ENCODE measurements at places on chromosomes 2 and 18. TPM values are rescaled to one million over a fixed set of nuclear protein-coding genes. Genes with fewer than 3 reads are reported as not detected.

DNA sequence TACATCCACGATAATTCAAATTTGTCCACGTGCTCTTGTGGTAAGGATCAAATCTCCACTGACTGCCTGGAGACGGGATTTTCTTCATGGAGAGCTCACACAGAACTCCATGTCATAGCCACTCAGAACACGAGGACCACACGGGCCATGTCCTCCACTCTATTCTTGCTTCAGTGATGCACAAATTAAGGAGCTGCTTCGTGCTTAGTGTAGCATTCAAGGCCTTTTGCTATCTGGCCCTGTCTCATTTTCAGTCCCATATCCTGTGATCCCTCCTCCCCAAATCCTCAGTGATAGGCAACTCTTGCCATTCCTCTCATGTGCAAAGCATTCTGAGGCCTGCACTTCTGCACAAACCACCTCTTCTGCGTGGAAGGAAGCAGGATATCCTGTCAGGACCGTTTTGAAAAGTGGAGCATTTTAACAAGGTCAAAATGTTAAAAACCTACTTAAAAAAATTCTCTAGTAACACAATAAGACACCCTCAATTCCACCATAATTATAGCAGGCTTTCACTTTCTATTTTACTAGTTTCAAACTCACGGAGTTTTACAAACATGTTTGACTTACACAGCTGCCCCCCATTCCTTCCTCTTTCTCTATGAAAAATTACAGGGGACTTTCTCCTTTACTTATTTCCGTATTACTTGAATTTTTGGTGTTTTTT, 35.2 kb downstream of the ST3GAL5 start:
- no peak for DNase-seq

- DNase-seq, result peak; percentile 31
These were observed 23.7 kb downstream of the ATP9B start for GRCh38 chr18:79092874-79093273.

DNA sequence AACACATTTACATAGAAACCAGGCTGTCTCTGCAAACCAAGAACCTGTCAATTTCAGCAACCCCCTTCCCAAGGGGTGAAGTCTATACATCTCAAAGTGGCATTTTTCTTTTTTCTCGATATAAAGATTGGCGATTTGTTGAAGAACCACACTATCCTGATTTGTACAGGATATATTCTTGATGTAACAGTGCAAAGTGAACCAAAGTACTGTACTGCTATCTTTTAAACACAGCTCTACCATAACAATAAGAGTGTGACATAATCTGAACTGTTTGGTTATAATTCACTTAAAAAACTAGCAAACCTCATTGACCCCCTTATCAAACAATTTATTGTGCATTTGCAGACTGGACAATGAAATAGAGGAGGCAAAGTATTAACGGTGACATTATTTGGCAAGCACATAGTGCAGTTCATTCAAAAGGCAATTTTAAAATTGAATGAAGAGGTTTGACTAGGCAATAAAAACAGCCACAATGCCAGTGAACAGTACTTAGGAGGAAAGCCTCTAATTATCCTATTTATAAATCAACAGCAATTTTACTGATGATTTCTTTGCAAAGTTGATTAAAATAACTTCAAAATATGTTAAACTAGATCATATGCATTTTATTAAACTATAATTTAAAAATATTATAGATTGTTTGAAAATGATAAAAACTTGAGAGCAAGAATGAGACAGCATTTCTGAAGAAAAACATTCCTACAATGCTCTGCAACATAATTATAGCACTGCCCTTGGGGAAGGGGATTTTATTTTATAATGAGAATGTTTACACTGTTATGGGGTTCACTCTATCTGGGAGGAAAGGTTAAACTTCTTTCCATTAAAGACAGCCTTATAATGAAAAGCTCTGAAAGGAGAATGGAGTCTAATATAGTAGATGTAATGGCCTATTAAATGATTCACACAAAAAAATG, 440.9 kb downstream of the ZEB2 start:
- no peak for DNase-seq

GRCh38 chr18:10912790-10913545, 236.4 kb downstream of the PIEZO2 start:
- no peak for DNase-seq

DNA sequence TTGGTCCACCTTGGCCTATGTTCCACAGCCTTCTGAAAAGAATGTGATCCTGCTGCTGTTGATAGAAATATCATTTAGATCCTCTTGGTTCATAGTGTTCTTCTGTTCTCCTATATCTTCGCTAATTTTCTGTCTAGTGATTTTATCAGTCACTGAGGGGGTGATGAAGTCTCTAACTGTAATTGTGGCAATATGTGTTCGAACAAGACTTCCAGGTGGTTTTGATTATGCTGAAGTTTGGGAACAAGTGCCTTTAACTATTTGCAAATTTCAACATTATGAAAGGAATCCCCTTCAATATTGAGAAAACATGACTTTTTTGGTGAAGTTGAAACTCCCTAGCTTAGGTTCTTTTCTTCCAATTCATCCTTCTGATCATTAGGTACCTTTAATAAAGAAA, 140.4 kb downstream of the MTX2 start:
- no peak for DNase-seq

DNA sequence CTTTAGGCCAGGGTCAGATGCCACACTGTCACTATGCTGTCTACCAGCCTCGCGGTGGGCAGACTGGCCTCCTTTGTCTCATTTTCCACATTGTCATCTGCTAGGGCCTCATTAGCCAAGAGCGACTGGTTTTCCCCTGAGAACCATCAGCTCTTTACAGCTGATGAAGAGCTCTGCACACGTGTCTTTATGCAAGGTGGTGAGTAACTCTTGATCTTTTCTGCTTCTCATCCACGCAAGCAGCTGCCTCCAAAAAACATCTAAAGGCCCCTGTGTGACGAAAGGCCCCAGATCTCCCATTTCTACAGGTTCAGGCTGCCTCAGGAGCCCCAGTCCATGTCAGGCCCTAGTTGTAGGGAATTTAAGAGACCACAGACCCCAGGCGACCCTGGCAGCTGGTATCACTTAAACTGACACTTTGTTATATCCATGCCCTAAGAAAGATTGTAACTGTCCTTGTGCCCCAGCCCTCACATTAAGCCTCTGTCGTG, 52.9 kb downstream of the DPYSL5 start:
- DNase-seq, result no peak

DNA sequence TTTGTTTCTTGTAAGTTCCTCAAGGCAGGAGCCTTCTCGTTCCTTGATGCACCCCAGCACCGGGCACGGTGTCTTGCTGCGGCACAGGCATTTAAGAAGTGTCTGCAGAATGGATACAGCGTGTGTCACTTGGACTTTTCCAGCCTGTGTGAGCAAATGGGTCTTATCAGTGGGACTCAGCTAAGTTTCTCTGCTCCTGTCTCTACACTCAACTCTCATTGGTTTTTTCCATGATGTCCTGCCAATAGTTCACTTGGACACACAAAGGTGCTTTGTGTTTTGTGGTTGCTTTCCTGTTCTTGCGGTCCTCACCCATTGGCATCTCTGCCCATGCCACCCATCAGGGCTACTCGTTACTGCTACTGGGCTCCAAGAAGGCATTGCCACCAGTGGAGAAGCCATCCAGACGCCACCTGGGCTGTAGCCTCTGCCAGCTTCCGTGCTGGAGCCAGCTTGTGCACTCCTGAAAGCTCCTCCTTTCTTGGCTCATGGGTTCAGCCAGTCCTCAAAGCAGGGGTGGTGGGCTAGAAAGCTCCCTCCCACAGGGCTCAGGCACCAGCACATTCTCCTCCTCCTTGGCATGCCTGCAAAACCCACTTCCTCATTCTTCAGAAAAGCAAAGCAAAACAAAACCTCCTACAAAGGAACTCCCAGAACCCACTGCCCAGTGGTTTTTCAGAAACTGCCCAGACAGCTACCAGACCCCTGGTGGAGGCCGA, 41.4 kb downstream of the IL1R2 start:
- DNase-seq, result peak; percentile 69

GRCh38 chr18:42005782-42006181, 50.7 kb downstream of the PIK3C3 start:
- no peak for DNase-seq

- DNase-seq, result peak; percentile 70
These were observed 6.5 kb downstream of the CTLA4 start for GRCh38 chr2:203873921-203874631.

GRCh38 chr18:34806527-34806926, 96.4 kb downstream of the DTNA start:
- no peak for DNase-seq

DNA sequence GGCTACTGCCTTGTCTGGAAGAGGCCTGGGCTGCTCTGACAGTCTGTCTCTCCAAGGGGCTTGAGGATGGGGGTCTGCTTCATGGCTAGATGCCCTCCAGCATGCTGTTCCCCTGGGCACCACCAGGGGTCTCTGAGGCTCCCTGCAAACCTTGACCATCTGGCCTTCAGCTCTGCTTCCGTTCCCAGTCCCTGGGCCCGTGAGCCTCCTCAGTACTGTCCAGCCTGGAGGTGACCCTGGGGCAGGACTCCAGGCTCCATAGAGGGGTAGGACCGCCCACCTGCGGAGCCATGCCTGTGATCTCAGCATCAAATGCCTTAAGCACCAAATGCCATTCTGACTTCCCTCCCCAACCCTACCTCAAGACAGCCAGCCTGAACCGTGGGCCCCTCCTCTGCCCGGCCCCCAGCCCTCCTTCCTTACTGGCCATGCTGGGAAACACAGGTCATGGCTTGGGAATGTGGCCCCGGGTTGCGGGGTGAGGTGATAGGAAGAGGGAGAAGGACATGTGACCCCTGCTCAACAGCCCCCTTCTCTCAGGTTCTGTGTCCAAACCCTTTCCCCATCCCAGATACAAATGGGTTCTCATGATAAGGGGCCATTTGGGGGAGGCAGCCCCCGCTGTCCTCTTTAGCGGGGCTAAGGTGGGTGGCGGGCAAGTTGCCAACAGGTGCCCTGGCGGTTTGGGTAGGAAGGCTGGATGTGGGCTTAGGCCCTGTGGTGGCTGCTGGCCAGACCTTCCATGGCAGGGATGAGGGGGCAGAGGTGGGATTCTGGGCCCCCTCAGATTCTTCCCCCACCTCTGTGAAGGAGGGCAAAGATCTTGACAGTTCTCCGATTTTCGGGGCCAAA, 25.0 kb downstream of the SPEG start:
- DNase-seq, result peak; percentile 17

- DNase-seq, result peak; percentile 17
These were observed 147.9 kb downstream of the B3GNT2 start for GRCh38 chr2:62343636-62344337.

DNA sequence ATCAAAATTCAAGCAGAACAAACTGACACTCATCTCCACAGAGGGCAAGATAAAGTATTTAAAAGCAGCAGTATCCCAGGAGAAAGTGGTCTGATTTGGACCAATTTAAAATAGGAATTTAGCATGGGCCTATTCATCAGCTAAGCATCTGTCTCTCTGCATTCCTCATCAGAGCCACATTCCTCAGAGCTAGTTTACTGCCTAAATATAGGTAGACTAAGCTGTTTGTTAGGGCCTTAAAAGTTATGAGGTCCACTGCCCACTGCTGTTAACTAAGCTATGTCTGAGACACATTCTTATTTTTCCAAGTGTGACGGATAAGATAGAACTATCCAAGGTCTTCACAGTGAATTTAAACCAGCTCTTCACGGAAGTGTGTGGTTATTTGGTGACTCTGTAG, 17.6 kb downstream of the NEB start:
- DNase-seq, result no peak

- no peak for DNase-seq
These were observed 31.9 kb upstream of the C1GALT1C1L start for GRCh38 chr2:43708178-43708577.

- no peak for DNase-seq
These were observed 126.6 kb downstream of the ARHGEF4 start for GRCh38 chr2:130963196-130963848.

DNA sequence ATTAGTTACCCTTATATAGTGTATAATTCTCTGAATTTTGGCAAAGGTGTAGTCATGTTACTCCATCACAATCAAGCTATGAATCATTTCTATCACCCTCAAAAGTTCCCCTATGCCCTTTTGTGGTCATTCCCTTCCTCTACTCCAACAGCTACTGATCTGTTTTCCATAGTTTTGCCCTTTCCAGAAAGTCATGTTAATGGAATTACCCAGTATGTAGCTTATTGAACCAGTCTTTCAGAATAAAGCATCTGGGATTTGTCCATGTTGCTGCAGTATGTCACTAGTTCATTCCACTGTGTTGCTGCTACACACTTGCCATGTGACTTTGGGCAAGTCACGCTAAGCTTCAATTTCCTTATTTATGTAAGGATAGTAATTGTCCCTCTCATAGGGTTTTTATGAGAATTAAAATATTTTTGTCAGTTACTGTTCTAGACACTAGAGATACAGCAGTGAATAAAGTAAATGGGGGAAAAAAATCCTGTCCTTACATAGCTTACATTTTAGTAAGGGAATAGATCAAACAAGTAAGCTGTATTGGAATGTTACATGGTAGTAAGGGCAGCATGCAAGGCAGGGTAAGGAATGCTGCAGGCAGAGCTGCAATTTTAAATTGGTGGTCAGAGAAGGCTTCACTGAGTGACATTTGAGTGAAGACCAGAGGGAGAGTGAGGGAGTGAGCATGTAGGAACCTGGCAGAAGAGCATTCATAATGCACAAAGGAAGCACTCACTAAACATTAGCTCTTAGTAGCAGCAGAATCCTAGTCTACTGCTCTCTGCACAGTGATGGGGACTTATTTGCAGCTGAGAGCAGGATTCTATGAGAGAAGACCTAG, 80.3 kb upstream of the TSPYL6 start:
- DNase-seq, result peak; percentile 25

- no peak for DNase-seq
These were observed 50.9 kb downstream of the DCDC2C start for GRCh38 chr2:3754280-3754679.

GRCh38 chr2:105080461-105080860, 42.6 kb downstream of the MRPS9 start:
- DNase-seq, result no peak

- no peak for DNase-seq
These were observed 294.0 kb downstream of the PLCL1 start for GRCh38 chr2:198098386-198098785.

DNA sequence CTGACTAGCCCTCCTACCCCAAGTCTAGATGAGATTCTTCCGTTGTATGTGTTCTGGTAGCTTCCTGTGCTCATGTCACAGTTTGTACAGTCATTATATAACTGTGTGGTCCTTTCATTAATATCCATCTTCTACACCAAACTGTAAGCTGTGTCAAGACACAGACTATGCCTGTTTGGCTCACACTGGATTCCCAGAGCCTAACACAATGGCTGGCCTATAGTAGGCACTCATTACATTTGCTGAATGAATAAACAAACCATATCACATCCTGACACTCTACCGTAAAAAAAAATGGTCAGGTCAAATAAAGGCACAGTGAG, 72.6 kb downstream of the ANKRD44 start:
- no peak for DNase-seq

GRCh38 chr2:9883897-9884296, 40.6 kb downstream of the TAF1B start:
- no peak for DNase-seq

- peak; percentile 45 for DNase-seq
These were observed 501.5 kb downstream of the NR4A2 start for GRCh38 chr2:155830817-155831579.

GRCh38 chr2:176449852-176450251, 180.6 kb downstream of the MTX2 start:
- DNase-seq, result no peak

CTLA4 gene
- not detected for total RNA-seq

SLC23A3 gene
- total RNA-seq, result 1.9 TPM

ARHGEF33 gene
- 0.38 TPM for total RNA-seq

GMPPA gene
- total RNA-seq, result 40.3 TPM

SLC11A1 gene
- total RNA-seq, result 0.51 TPM

EVA1A gene
- total RNA-seq, result 4.6 TPM

AGFG1 gene
- 52.0 TPM for total RNA-seq

AGAP1 gene
- total RNA-seq, result 17.9 TPM

All from bronchial epithelial cell (primary cell).